ENCODE measurements at places on chromosomes 7 and 10.

GRCh38 chr7:94182066-94182465, 177.9 kb upstream of the BET1 start:
- no peak for DNase-seq

DNA sequence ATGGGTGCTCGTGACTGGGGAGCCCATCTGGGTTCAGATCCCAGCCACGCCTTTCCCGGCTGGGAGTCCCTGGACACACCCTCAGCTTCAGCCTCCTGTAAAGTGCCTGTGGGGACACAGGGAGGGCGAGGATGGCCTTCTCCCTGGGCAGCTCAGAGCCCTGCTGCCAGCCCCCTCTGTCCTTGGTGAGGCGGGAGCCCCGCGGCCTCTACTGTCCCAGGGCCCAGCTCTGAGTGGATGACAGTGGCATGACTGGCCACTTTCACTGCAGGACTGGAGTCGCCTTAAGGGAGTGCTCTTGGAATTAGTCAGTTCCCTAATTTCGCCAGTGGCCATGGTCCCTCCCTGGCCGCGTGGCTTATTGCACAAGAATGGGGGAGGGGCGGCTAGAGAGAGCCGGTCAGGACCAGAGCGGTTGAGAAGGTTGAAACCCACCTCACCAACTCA, 4.6 kb downstream of the BRI3 start:
- peak; percentile 61 for DNase-seq

DNA sequence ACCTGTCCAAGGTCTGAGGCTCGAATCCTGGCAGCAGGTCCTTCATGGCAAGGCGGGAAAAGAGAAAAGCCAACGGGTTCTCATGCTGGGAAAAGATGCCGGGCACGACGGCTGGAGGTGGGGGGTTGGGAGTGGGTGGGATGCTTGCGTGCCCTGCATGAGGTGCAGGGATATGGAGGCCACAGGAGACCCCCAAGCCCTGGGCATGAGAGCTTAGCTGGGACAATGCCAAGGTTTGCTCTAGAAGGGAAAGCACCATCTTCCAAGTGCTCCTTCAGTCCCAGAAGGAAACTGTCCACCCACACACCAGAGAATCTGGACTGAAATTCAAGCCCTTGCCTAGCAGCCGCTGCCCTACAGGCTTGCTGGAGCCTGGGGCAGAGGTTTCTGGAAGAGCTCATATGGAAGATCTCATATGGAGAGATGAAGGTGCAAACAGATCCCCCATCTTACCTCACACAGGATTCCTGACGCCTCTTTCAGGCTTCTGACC, 64.3 kb downstream of the ZRANB1 start:
- DNase-seq, result no peak

- no peak for DNase-seq
Measured at GRCh38 chr7:1665549-1666316, 4.3 kb upstream of the ELFN1 start.

- peak; percentile 1 for DNase-seq
Measured at GRCh38 chr10:80596391-80597257, 58.9 kb downstream of the SH2D4B start.

DNA sequence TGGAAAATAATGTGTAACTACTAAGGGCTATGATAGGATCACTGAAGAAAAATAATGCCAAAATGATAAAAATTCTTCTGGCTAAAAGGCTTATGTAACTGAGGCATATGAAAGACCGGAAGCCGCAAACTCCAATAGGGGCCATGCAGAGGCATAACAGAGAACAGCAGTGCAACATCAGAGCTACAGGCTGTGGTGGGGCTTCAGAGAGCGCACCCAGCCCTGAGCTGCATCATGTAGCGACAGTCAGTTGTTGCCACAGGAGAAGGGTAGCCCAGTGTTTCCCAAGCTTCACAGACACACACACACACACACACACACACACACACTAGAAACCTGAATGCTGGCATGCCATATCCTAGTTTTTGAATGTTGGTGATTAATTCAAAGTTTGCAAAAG, 9.3 kb downstream of the LLCFC1 start:
- no peak for DNase-seq

DNA sequence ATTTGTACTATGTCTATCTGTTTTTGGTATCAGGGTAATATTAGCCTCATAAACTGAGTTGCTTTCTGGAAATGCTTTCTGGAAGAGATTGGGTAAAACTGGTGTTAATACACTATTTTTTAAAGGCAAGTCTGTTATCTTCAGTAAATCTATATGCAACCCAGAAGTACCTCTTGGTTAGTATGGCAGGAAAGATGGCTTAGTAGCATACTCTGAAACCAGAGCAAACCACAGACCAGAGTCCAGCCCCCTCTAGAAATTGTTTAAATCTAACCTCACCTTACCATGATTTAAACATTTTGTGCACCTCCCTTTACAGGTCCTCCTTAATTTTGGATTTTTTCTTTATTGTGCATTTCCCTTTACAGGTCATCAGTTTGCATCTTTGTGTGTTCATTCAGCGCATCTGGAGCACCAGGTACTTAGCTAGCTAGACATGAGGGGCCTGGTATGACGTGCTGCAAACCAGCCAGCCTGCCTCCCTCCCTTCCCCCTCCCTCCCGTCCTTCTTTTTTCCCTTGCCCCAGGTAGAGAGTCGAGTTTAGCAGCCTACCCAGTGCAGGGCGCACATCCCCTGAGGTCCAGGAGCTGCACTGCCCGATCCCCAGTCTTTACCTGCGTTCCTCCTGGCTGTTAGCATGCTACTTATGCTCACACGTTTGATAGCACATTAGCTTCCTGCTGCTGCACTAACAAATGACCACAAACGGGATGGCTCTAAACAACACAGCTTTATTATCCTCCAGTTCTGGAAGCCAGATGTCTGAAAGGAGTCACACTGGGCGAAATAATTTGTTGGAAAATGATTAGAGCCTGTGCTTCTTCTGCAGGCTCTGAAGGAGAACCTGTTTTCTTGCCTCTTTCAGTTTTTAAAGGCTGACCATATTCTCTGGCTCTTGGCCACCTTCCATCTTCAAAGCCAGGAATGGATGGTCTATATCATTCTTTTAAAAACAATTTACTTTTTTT, 299.9 kb upstream of the HABP2 start:
- DNase-seq, result peak; percentile 34

DNA sequence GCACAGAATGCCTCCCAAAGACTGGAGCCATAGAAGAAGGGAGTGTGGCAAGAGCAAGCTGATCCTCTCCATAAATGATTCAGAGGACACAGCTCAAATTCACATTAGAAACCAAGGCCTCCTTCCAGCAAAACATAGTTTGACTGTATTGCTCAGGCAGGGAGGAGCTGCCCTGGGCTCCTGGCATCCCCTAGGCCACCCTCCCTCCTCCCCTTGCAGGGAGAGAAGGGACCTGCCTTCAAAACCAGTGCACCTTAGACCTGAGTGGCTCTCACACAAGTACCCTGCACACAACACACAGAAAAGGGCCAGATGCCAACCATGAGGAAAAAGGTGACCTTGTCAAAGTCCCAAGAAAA, 64.7 kb downstream of the CREB3L2 start:
- no peak for DNase-seq

GRCh38 chr10:121375172-121375571, 223.1 kb downstream of the FGFR2 start:
- DNase-seq, result no peak

- DNase-seq, result no peak
Measured at GRCh38 chr7:139072796-139073195, 36.7 kb downstream of the ZC3HAV1 start.

DNA sequence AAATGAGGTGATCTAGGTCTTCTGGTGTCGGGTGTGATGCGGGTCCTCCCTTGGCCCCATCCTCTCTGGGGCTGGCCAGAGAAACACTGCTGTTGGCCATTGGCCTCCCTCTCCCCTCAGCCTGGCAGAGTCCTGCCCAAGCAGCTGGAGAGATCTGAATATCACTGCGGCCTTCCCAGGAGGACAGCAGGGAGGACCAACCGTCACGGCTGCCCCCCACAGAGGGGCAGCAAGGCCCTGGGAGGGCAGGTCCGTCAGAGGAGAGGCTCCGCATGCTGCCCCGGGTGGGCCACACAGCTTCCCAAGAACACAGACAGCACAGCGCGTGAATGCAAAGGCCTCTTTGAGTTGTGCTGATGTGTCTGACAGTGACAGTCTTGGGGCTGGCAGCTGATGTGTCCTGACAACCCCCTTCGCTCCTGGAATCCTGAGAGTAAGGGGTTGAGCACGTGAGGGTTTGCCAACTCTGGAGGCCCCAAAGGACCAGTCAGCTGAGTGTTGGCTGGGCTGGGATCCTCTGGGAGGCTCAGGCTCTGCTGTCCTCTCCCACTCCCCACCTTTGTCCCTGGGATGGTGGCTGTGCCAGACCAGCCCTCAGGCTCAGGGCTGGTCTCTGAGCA, 132.5 kb upstream of the UNC5B start:
- no peak for DNase-seq

- DNase-seq, result no peak
Measured at GRCh38 chr7:42012786-42013360, 224.1 kb downstream of the GLI3 start.

DNA sequence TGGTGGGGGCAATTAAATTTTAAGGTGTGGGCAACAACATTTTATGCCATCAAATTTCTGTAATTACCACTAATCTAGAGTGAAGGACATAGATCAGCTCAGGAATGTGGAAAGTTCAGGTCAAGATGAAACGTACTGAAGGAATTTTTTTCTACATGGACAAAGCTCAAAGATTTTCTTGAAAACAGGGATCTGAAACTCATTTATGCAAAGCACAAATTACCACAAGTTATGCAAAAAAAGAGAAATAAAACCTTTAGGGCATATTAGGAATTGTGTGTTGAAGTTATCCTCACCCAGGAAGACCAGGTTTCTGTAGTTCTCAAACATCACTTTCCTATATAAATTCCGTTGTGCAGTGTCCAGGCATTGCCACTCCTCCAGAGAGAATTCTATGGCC, 18.9 kb downstream of the ZNF680 start:
- DNase-seq, result no peak

GRCh38 chr7:113198226-113198625, 79.9 kb upstream of the SMIM30 start:
- no peak for DNase-seq

GRCh38 chr7:67857698-67858097, 861.1 kb downstream of the TYW1 start:
- no peak for DNase-seq

DNA sequence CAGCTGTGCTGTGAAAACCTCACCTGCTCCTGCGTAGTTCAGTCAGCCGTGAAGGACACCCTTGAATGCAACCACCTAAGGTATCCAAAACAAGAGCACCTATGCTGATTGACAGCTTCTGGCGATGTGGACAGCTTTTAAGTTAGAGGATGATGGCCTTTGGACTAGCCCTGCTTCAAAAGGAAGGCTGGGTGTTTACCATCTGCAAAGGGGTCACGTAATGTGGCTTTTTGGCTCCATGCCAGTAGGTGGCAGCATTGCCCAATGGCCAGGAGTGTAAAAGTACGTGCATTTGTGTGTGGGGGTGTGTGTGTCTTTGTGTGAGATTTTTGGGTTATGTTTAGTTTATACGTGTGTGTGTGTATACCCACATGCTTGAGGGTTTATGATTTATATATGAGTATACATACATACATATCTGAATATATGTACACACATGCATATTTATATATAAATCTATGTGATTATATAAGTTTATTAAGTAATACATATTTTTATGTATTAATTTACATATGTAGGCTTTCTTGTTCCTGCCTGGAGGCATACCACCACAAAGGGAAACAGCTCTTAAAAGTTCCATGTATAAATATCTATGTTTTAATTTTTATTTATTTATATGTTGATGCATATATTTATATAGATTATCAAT, 236.3 kb upstream of the ANKRD30A start:
- no peak for DNase-seq

- DNase-seq, result no peak
Measured at GRCh38 chr10:21496343-21497176, 28.9 kb downstream of the SKIDA1 start.

- DNase-seq, result no peak
Measured at GRCh38 chr7:69906283-69906995, 308.2 kb downstream of the AUTS2 start.

DNA sequence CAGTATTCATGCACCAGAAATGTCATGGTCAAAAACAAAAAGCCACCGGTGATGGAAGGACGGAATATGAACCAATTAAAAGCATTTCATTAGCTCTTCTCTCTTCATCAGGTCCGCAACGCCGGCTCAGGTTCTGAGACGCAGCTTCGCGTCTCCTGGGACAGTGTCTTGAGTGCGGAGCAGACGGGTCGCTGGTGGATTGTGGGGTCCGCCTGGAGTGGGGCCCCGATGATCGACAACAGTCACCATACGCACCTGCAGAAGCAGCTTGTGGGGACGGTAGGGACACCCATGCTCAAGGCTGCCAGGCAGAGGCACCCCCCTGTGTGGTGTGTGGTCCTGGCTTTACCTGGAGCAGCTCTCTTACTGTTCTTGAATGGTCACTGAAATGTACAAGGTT, 13.4 kb downstream of the NOM1 start:
- no peak for DNase-seq

DNA sequence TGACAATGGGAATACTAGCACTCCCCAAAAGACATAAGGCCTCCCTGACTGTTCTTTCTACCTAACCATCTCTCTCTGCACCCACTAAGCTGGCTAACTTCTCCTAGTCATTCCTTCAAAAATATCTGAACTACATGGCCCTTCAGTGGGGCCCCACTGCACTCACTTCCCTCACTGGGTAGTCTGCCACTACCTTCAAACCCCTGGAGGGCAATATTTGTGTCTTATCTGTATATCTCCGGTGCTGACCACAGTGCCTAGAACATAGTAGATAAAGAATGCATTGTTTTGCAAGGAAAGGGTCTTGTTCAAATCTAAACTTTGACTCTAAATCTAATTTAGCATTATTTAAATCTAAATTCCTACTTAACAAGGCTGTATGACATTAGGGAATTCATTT, 44.3 kb downstream of the CACUL1 start:
- no peak for DNase-seq

- DNase-seq, result no peak
Measured at GRCh38 chr7:148253629-148254028, 336.9 kb upstream of the C7orf33 start.

DNA sequence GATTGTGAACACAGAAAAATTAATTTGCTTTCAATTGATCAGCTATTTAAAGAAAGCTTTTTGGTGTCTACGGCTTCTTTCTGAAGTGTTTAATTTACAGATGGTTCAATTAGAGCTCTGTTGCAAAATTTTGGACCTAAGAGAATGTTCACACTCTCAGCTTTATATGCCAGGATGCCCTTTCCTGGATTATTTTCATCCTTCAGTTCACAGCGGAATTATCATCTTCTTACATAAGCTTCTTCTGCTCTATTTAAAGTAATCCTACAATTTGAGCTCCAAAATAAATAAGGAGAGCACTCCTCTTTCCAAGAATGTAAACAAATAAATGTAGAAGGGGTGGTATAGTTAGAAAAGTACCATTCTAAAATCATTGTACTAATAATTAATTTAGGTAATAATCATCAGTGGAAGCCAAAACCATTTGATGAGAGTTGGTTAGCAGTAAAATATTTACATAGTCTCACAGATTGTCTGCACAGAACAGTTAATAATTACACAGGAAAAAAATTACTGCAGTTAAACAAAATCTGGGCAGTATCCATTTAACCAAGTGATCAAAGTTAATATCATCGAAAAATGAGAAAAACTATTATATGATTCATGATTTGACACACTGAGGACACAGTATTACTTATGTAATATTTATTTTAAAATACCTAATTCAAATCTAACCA, 298.0 kb upstream of the TMEM229A start:
- DNase-seq, result no peak

- DNase-seq, result no peak
Measured at GRCh38 chr10:107379601-107380000, 215.1 kb upstream of the SORCS1 start.
